ENCODE measurements at places on chromosomes 6 and 20.

DNA sequence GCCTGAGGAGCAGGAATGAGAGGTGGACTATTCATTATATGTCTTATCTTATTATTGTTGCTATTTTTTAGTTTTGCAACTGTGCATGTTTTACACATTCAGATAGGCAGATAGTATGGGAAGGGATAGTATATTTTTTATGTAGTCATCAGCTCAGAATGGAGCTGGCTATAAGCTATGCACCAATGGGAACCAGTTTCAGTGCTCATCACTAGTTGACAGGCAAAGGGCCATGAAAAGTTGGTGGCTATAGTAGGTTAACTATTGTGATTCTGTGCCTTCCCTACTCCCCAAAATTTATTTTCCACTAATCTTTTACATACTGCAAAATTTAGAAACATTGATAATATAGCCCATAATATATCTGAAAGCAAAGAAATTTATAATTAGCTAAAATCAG lies 5.3 kb upstream of the UBD start:
- DNase-seq = no peak

DNA sequence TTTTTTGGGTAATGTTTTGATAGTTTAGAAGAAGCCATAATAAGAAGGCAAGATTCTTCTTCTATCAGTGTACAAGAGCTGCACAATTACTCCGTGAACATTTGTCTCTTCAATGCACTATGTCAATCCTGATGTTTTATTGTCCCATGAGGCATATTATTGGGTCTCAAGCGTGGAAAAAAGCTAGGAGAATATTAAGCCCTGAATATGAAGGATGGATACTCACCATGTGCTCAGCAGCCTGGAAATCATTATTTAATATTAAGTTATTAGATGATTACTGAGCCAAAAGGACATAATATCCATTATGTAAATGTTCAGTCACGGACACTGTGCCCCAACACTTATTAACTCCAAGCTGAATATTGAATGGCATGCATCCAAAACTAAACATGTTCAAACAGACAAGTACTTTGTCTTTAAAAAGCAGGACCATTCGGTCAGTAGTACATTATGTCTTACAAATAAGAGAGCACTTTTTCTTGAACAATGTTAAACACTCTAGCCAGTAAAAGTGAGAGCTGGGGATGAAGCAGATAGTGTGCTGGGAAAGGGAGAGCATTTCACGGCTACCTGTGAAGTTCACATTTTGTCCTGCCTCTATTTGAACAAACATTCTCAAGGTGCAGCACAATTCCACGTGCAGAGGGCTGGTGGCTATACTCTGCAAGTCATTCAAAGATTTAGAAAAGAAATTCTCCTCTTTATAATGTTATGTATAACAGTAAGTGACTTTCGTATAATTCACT lies 70.6 kb upstream of the CNR1 start:
- no peak for DNase-seq

- DNase-seq = no peak
Observed at GRCh38 chr6:17280552-17281090, 540 bp upstream of the RBM24 start.

DNA sequence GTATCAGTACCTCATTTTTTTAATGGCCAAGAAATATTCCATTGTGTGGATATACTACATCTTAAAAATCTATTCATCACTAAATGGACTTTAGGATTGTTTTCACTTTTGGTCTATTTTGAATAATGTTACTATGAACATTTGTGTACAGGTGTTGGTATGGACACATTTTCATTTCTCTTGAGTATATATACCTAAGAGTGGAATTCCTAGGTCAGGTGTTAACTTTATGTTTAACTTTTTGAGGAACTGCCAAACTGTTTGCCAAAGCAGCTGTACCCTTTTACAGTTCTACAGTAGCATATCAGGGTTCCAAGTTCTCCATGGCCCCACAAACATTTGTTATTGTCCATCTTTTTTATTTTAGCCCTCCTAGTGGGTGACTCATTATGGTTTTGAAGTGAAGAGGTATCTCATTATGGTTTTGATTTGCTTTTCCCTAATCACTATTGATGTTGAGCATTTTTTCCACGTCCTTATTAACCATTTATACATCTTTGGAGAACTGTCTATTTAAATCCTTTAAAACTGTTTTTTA lies 28.2 kb downstream of the DSTN start:
- no peak for DNase-seq

DNA sequence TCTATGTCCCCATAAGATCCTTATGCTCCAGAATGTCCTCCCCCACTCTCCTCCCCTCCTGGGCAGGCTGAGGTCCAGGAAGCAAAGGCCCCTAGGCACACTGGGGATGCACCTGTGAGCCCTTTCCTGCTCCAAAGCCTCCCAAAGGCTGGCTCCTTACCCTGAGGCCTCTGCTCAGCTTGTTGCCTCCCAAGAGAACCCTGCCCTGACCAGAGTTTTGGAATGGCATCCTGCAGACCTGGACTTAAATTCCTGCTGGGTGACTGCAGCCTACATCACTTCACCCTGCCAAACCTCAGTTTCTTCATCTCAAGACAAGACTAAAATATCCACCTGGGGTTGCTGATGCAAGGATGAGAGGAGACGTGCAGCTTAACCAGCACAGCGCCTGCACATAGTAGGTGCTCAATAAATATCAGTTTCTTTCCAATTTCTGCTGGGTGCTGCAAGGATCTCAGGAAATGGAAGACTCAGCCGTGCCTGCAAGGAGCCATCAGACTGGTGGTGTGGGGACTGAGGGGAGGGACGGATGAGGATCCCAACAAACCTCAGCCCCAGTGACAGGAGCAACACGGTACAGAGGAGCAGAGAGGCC lies 2.1 kb upstream of the LBP start:
- DNase-seq = no peak

GRCh38 chr6:313087-313486 lies 20.8 kb downstream of the DUSP22 start:
- DNase-seq = no peak

GRCh38 chr20:46631212-46631869 lies 19.9 kb downstream of the SLC13A3 start:
- DNase-seq = no peak

GRCh38 chr6:5671601-5672559 lies 334.8 kb downstream of the NRN1 start:
- DNase-seq = no peak

- DNase-seq = no peak
Observed at GRCh38 chr6:33909737-33910136, 105.9 kb upstream of the MLN start.

GRCh38 chr6:145373826-145374225 lies 361.5 kb downstream of the EPM2A start:
- DNase-seq = no peak

DNA sequence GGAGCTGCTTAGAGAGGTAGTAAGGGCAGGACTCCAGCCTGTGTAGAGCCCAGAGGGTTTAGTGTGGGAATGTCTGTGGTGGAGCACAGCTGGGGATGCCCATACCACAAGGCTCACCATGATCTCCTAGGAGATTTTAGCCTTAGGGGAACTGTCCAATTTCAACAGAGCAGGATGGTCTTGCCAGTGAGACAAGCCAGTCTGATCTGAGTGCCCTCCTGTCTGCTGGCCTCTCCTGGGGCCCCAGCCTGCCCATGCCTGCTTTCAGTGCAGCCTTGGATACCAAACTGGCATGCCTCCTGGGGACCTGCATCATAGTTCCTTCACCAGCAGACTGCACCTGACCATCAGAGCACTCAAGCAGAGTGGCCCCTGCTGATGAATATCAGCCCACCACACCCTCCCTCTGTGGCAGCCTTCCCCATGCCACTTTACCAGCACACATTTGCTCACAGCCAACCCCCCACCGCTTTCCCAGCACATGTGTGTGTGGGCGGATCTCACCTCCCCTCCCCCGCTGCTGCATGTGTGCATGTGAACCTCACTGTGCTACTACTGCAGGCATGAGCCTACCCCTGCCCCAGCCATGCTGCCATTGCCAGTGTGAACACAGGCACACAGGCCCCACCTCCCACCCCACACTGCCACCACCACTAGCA lies 7.9 kb upstream of the TREM1 start:
- DNase-seq = no peak

DNA sequence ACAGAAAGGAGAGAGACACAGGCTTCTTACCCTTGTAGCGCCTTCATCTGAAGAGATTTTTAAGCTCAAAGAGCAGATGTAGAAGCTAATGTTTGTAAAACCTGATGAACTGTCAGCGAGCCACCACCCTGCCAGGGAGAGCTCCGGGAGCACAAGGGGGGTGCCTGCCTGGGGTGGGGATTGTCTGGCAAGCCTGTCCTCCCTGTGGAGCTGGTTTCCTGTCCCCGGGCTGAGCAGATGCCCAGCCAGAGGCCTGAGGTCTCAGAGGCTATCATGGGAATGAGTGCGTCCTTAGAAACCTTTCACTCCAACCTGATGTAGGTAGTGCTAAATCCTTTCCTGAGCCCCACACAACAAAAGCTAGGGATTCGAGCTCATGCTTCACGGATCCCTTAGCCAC lies 41.9 kb upstream of the NR2E1 start:
- DNase-seq = no peak

- no peak for DNase-seq
Observed at GRCh38 chr20:50230871-50231560, 40.4 kb downstream of the CEBPB start.

GRCh38 chr6:80029470-80029869 lies 25.0 kb downstream of the TTK start:
- DNase-seq = no peak

DNA sequence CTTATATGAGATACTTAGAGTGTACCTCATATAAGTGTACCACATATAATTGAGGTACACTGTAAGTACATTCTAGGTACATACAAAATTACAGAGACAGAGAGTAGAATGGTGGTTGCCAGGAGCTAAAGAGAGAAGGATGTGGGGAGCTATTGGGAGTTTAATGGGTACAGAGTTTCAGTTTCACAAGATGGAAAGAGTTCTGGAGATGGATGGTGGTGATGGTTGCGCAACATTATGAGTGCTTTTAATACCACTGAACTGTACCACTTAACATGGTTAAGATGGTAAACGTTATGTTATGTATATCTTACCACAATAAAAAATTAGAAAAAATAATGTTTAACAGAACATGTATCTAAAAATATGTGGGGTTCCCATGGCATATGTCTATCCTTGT lies 69.4 kb downstream of the PRND start:
- DNase-seq = no peak

DNA sequence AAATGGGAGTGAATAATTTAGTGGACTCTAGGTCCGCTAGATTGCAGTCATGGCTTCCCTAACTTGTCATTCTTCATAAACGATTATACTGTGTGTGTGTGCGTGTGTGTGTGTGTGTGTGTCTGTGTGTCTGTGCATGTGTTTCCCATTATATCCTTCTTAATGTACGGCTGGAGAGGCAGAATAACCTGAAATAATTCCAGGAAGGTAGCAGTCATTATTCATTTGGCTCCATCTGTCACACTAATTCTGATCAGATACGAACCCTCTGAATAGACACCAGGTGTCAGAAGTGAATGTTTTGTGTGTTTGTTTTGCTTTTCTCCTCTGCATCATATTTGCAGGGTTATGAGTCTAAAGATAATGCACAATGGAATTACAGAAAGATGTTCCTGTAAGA lies 372.9 kb downstream of the DOK5 start:
- DNase-seq = no peak

DNA sequence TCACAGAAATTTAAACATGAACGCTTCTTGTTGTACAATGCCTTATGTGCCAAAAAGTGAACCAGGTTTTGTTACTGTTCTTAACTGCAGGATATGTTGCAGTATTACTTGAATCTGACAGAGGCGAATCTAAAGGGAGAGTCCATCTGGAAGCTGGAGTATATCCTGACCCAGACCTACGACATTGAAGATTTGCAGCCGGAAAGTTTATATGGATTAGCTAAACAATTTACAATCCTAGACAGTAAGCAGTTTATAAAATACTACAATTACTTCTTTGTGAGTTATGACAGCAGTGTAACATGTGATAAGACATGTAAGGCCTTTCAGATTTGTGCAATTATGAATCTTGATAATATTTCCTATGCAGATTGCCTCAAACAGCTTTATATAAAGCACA lies 19.9 kb downstream of the SMPDL3A start:
- no peak for DNase-seq

DNA sequence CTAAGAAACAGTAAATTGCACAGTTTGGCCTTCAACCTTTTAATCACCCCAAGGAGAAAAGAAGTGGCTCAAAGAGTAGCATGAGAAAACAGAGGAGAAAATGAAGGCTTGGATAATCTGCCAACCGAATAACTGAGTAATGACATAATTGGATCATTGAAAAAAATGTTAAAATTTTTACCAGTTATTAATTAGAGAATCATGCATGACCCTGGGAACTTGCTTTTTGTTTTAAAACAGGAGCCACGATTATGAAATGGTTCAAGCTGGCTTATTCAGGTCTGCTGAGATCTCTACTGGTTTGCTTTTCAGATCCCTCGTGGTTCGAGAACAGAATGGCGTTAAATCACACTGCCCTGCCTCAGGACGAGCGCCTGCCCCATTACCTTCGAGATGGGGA lies at the start of gene OPN5:
OPN5 (plus strand) TSS at position 301 of the 400 bp plus-strand sequence; CDS start at position 336, 35 bp downstream.
- DNase-seq = no peak

DNA sequence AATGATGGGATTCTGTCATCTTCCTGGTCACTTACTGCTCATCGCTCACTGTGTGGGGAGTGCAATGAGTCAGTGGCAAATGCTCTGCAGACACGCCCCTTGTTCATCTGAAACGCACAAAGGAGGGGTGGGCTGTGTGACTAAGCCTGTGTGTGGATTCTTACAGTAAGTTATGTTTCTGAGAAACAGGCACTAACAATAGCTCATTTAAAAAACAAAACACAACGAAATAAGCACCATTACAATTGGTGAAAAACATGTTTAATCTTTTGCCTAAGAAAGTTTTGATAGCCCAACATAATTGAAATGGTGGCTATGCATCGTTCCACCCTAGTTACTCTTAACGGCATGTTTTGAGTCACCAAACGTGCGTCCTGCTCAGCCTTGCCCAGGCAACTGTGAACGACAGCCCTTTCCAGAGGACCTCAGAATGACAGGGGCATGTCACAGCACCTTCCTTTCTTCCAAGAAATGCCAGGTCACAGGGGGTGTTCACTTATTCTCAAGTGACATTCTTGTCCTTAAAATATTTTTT lies 118.4 kb upstream of the SGK1 start:
- DNase-seq = no peak

DNA sequence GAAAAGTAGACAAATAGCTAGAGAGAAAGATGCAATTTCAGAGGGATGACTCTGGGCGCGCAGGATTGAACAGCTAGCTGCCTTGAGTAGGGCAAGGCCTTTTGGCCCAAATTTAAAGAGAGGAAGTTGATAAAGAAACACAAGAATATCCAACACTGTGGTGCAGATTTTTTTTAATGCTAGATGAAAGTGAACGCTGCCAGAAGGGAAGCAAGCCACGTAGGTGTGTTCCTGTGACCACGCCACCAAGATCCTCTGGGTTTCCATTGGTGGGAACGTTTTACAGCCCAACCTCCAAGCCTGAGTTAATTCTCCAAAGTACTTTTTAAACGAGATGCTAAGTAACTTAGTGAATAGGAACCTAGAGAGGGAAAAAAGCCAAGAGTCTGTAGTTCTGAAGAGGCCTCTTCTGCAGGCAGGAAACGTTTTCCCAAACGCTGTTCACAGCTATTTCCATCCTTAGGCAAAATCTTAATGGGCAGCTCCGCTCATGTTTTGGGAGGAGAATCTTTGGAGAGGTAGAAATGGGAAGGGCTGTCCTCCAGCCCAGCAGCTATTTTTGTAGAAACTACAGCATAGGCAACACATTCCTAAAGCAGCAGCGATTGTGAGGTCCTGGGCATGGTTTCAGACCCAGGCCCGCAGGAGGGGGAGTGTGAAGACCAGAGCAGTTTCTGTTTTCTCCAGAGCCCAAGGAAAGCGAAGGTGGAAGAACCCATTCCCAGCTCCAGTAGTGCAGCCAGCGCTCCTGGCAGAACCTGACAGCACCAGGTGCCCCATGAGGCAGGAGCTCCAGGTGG lies 8.2 kb downstream of the LY86 start:
- no peak for DNase-seq

- DNase-seq = no peak
Observed at GRCh38 chr6:147216915-147217314, 12.7 kb downstream of the STXBP5 start.
